ELR (cell line): ENCODE measurements at places on chromosomes 13 and 19.

DNA sequence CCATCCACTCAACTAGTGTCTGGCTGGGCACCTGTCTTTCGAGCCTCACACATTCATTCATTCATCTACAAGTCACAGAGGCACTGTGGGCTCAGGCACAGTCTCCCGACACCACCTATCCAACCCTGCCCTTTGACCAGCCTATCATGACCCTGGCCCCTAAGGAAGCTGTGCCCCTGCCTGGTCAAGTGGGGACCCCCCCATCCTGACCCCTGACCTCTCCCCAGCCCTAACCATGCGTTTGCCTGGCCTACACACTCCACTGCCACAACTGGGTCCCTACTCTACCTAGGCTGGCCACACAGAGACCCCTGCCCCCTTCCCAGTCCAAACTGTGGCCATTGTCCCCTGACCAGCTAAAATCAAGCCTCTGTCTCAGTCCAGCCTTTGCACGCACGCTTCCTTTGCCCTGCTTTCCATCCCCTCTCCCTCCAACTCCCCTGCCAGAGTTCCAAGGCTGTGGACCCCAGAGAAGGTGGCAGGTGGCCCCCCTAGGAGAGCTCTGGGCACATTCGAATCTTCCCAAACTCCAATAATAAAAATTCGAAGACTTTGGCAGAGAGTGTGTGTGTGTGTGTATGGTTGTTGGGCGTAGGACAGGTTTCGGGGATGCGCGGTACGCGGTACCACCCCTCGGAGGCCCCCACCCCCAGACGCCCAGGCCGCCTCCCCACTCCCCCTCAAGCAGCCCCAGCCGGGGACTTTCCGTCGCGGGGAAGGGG lies 404 bp upstream of the IL27RA start:
- DNase-seq = no peak

DNA sequence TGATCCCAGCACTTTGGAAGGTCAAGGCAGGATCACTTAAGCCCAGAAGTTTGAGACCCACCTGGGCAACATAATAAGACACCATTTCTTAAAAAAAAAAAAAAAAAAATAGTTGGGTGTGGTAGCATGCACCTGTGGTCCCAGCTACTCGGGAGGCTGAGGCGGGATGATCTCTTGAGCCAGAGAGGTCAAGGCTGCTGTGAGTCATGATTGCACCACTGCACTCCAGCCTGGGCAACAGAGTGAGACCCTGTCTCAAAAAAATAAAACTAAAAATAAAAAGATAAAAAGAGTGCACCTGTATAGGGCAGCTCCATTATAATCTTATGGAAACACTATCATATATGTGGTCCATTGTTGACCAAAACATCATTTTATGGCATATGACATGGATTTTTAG lies 25.5 kb upstream of the STARD13 start:
- no peak for DNase-seq

GRCh38 chr19:52221831-52222375 lies 32.1 kb downstream of the PPP2R1A start:
- peak; percentile 79 for DNase-seq

DNA sequence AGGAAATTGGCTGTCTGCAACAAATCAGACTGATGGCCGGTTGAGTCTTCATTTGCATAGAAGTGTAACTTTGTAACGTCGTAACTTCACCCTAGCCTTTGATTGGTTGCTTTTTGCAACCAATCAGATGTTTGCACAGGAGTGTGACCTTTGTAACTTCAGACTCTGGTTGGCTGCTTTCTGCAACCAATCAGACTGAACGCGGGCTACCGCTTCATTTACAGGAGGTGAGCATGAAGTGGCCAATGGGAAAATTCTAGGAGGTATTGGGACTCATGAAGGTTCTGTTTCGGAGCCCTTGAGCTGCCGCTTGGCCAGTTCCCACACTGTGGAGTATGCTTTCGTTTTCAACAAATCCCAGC lies 441 bp upstream of the ZNF559 start:
- peak; percentile 81 for DNase-seq

GRCh38 chr13:43333176-43333575 lies 309.8 kb downstream of the DNAJC15 start:
- no peak for DNase-seq

DNA sequence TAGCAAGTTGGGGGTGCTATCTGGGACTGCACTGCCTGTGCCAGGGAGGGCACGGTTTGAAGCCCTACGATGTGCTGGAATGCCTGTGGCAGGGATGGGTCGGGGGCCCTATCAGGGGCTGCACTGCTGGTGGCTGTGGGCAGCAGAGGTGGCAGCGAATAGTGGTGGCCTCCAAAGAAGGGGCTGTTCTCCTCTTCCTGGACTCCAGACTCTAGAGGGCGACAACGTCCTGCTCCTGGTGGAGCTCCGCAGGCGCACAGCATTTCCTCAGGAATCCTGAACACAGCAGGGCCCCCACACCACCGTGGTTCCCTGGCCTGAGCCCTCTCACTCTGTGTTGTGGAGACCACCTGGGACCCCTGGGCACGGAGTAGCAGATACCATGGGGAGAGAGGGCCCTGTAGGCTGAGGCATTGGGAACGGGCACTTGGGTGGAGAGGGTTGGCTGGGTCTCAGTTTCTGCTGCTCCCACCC lies 145.6 kb downstream of the TNFRSF19 start:
- peak; percentile 35 for DNase-seq

GRCh38 chr13:109144693-109145437 lies 515.5 kb downstream of the MYO16 start:
- peak; percentile 16 for DNase-seq

- no peak for DNase-seq
Measured at GRCh38 chr13:109627649-109628048, 158.7 kb downstream of the IRS2 start.

DNA sequence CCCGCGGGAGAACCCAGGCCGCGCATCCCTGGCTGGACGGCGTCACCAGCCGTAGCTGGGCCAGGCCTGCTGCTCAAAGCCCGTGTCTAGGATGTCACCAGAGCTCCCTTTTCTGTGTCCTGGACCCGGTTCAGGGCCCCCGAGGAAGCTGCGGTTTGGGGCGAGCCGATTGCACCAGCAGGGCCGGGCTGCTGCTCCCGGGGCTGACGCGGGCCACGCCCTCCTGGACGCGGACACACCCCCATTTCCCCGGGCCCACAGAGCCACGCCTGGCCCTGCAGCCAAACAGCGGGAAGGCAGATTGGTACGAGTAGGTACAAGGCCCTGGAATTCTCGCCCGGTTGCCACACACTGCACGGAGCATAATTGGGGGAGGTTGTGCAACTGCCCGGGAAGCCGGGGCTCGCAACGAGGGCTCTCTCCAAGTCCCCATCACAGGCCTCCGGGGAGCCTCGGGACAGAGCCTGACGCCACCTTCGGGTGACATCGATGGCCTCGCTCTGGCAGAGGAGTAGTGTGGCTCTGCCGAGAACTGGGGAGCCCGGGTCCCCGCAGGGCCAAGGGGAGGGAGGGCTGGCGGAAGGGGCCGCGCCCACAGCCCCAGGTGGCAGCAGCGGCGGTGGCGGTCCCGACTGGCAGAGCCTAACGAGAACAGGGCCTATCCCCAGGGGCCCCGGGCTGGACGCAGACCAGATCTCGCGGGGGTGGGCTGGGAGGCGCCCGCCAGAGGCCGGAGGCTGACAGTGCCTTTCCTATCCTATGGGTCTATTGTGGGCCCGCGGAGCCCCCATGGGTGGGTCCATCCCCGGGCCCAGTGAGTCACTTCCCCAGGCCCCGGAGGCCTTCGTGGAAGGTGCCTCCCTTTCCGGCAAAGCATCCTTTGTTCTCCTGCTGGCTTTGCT lies 23.5 kb downstream of the KCTD15 start:
- peak; percentile 76 for DNase-seq

GRCh38 chr13:107220245-107220644 lies 652.3 kb upstream of the ARGLU1 start:
- DNase-seq = no peak

DNA sequence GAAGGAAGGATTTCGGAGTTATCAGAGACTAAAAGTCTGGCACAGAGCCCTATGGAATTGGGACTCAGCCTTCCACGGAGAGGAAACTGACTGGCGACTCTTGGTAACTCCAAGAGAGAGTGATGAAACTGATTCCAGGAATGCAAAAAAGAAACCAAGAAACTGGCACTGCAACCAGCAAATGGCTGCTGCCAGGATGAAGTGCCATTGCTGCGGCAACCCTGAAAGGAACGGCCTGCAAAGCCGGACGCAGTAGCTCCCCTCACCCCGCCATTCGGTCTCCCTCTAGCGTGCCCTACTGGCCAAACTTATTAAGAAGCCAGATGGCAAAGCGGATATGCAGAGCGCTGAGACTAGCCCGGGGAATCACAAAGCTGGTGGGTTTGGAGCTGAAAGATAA lies 236.0 kb downstream of the PCDH9 start:
- no peak for DNase-seq

- DNase-seq = no peak
Measured at GRCh38 chr19:11457831-11458230, 22.4 kb downstream of the PRKCSH start.

DNA sequence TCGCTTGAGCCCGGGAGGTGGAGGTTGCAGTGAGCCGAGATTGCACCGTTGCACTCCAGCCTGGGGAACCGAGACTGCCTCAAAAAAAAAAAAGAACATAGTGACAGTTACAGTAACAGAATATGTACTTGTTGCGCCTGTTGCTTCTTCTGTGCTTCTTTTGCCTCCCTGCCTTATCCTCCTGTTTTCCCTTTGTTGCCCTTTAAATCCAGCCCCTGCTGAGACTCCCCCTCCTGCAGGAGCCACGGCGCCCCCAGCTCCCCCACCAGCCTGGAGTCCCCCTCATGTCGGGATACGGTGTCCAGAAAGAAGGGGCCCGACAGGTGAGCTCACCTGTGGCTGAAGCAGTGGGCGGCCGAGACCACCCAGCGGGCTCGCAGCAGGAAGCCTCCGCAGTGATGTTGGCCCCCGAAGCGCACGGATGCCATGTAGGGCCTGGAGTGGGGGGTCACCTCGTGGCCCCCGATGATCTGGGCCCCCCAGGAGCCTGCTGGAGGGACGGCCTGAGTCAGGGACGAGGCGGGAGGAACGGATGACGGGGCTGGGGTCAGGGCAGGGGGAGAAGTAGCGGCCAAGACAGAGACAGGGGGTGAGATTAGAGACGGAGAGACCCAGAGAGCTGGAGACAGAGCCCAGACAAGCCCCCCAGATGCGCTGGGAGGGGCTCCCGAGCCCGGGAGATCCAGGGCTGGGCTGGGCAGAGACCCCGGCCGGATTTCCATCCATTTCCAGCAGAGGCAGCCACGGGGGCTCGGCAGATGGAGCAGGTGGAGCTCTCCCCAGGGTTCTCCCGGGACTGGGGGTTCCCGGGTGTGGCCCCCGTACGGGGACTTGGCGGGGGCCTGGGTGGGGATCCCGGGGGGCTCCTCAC lies 536 bp downstream of the PRSS57 start:
- DNase-seq = no peak

DNA sequence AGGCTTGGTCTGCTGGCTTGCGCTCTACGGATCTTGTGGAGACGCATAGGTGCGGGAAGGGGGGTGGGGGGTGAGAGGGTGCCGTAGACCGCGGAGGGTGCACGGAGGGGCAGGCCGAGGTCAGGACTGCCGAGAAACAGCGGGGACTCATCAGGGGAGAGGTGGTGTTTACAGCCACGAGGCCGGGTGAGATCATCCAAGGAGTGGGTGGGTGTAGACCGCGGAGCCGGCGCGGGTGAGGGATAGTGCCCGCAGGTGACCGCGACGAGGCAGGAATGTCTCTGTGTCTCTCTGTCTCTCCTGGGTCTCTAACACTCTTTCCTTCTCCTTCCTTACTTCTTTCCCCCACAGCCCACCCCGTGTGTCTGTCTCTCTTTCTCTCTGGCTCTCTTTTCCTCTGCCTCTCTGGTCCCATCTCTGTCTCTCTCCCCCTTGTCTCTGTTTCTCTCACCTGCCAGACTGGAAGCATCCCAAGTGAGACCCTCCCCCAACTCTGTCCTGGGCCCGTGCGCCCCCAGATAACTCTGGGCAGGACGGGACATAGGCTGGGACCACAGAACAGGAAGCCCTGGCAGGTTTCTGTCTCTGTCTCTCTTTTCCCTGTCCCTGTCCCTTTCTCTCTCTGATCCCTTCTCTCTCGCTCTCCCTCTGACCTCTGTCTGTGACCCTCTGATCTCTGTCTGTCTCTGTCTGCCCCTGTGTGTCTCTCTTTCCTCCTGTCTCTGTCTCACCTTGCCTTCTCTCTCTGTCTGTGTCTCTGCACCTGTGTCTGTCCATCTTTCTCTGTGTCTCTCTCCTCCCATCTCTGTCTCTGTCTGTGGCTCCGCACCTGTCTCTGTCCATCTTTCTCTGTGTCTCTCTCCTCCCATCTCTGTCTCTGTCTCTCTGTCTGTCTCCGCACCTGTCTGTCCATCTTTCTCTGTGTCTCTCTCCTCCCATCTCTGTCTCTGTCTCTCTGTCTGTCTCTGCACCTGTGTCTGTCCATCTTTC lies 1.8 kb upstream of the KLK4 start:
- no peak for DNase-seq

DNA sequence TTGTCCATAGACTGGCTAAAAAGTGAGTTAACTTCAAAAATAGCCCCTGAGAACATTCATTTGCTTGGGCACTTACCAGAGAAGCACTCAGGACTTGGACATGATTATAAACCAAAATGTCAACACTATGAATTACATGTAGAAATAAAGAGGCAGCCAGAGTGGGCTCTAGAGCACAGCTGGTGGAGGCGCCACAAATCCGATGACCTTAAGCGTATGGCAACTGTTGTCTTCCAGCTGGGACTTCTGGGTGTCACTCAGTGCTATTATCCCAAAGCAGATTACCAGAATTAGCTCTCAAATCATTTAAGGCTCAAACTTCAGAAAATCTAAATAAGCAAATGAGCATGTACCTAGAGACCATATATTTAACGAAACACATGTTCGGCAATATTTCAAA lies 1255.5 kb upstream of the SLC10A2 start:
- DNase-seq = no peak

GRCh38 chr13:44093607-44094564 lies 214.2 kb downstream of the LACC1 start:
- no peak for DNase-seq

DNA sequence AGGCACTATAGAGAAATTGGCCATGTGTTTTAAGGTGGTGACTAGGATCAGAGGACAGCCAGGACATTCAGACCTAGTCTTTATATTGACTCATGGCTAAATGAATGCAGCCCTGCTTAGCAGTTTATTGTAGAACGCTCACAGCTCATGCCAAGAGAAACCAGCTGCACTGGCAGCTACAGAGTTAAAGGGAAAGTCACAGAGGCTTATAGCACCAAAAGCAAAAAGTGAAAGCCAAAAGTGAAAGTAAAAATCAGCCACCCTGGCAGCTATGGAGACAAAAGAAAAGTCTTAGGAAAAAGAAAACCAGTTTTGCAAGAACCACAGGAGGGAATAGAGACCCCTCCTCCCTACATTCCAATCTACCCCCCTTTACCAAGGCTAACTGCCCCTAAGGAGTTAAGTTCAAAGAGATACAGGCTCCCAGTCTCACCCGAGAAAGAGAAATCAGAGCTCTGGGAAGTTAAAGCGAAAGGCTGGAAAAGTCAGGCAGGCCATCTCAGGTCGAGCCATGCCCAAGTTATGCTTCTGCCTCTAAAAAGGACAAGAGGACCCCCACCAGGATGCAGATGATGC lies 99.0 kb downstream of the ZNF429 start:
- peak; percentile 40 for DNase-seq

DNA sequence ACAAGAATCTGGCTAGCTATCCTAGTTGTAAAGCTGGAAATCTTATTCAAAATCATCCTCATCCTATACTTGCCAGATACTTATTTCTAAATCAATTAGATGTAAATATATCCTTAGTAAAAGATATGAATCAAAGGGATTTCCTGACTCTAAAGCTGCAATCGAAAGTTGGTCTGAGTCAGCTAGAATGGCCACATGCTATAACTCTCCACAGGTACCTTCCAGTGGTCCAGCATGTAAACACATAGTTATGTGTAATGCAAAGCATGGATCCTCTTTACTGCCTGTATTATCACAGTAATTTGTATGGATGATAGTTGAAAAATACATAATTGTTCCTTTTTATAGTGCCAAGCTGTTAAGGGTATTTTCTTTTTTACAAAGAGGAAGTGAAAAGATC lies 27.4 kb downstream of the SLITRK6 start:
- peak; percentile 42 for DNase-seq
